ENCODE measurements at places on chromosomes 3 and 15. TPM values are rescaled to one million over a fixed set of nuclear protein-coding genes. Genes with fewer than 3 reads are reported as not detected.

CMTM7 gene
- 49.1 TPM for polyA plus RNA-seq

CAND2 gene
- polyA plus RNA-seq: 11.3 TPM

GRCh38 chr3:29249829-29250345 is 31.0 kb upstream of the RBMS3 start:
- no peak for DNase-seq

UTS2B gene
- 0.74 TPM for polyA plus RNA-seq

DNA sequence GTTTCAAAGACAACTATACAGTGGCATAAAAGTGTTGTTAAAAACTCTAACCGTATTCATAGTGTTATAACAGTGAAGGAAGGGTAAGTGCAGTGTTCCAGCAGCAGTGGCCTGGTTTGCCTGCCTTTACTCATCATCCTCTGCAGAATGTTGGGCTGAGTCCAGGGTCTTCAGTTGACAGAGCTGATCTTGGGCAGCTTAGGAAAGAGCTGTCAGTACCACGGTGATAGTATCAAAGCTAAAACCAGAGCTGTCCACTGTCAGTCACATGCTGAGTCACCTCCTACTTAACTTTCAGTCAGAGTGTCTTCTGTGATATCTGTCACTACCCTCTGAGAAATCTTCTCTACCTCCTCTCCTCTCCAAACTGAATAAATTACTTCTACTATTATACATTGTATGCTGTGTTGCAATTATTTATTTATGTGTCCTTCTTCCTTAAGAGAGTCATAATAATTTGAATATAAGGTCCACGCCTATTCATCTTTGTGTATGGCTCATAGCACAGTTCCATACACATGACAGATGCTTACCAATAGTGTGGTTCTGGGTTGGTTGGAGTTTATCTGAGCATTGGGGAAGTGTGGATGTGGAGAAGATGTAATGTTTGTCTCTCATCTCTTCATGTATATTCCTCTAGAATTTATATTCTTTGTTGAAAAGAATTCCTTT is 242.1 kb downstream of the ZIC1 start:
- no peak for DNase-seq

LAMB2 gene
- polyA plus RNA-seq: 499 TPM

UBE2E2 gene
- 56.7 TPM for polyA plus RNA-seq

- no peak for DNase-seq
Measured at GRCh38 chr3:62145086-62145757, 228.1 kb downstream of the FEZF2 start.

DNA sequence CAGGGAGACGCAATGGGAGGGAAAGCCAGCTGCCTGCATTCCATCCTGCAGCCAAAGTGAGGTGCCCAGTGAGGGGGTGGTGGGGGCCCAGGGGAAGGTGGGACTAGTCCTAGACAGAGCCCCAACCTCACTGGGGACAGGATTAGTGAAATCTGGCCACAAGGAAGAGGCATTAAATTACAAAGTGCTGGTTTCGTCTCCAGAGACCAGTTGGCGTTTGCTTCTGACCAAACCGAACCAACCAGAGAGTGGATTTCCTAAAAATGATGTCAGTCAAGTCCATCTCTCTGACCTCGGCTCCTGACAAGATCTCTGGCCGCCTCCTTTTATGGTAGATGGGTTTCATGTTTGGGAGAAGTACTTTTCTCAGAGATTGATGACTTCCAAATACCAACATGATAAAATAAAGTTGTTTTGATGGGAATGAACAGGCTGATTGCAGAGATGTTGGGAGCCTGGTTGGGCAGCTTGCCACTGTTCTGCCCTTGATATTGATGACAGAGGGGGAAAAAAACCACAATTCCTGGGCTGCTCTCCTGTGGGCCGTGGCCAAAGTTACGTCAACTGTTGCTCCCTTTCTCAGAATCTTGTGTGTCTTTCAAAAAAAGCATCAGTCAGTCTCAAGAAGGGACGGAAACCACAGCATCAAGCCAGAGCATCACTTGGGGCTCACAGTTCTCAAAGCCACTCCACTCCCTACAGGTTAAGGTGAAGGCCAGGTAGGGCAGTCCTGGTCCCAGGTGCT is 24.6 kb downstream of the ITGA11 start:
- no peak for DNase-seq

DNA sequence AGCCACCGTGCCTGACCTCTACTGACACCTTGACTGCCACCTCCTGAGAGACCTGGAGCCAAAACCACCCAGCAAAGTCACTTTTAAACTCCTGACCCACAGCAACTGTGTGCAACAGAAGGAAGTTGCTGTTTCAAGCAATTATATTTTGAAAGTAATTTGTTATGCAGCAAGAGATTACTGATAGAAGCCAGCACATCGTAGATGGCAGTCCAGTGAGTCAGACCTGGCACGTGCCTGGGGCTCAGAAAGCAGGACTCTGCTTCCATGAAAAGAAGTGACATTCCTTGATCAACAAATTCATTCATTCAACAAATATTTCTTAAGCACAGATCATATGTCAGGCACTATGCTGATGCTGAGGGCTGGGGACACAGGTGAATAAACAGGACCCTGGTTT is 5.7 kb upstream of the CSPG4 start:
- no peak for DNase-seq

DNA sequence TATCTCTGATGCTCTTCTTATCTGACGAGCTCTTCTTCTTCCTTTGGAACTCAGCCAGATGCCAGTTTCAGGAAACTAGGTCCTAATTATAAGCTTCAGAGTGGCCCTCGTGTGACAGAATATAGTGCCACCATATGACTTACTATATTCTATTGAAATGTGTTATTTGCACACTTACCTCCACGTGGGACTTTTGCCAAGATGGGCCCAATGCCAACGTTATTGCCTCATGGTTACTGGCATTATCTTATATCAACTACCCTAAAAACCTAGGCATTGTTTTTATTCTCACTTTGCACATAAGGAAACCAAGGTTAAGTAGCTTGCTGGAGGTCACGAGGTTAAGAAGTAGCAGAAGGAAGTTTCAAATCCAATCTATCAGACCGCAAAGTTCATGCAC is 71.3 kb upstream of the SLCO3A1 start:
- DNase-seq: no peak

NDUFAF3 gene
- polyA plus RNA-seq: 65.8 TPM

PLIN1 gene
- polyA plus RNA-seq: 1.3 TPM

- DNase-seq: no peak
Measured at GRCh38 chr15:89114990-89115389, 26.7 kb downstream of the ABHD2 start.

DNA sequence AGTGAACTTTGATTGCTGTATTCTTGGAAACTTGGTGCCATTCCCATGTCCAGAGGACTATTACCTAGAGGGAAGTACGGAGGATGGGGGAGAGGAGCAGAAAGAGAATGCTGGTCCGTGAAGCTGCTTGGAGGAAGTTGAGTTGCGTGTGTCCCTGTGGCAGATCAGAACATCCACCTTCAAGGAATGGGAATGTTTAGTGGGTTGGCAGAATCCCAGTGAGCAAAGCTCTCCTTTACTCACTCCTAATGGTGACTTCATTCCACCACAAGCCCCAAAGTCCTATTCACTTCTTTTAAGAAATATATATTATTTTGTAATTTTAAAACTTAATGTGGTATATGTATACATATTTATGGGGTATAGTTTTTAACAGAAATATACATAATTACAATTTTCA is 247.8 kb upstream of the FEZF2 start:
- DNase-seq: no peak

- no peak for DNase-seq
Measured at GRCh38 chr15:70084461-70084860, 13.3 kb downstream of the TLE3 start.

SLC15A2 gene
- 8.3 TPM for polyA plus RNA-seq

KLHL40 gene
- polyA plus RNA-seq: not detected

PRSS50 gene
- 5.1 TPM for polyA plus RNA-seq

KNG1 gene
- polyA plus RNA-seq: 119 TPM
